Esophagus muscularis mucosa (tissue), 4 donors: ENCODE measurements at places on chromosomes 11 and 22. TPM values are rescaled to one million over a fixed set of nuclear protein-coding genes. Genes with fewer than 3 reads are reported as not detected.

OR4D5 gene
- not detected for total RNA-seq

GRCh38 chr11:75582895-75583717 is 21.1 kb downstream of the SERPINH1 start:
- peak overlapping the region; percentile 92 for H3K27ac ChIP-seq
- no peaks in the 10 kb centered on the region for H3K36me3 ChIP-seq

DNA sequence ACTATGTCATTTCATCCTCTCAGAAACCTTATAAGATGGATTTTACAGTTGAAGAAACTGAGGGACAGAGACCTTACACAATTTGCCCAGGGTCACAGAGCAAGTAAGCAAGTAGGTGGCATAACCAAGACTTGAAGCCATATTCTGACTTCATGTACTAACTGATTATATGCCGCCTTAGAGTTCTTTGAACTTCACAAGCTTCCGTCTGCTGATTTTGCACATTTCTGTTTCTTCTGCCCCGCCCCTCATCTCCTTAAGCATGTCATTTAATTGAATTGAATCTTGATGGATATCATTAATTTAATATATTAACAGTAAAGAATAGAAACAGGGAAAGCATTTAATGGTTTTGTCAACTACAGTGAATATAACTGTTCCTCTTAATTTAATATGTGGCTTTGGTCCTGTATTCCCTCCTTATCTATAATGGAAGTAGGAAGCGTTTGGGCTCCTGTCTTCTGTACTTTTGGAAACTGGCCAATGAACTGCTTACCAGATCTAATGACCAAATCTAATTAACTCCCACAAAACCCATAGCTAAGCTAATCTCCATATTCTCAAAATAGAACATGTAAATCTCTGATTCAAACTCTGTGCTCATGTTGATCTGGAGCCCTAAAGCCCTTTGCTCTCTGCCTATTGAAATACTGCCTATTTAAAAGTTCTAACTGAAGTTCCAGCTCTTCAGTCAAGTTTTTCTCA is 30.4 kb downstream of the SIK2 start:
- H3K27me3 ChIP-seq: no peaks in the 10 kb centered on the region
- no peak overlapping the region for H3K4me3 ChIP-seq
- H3K27ac ChIP-seq: peak overlapping the region; percentile 34

- peak overlapping the region; percentile 32 for H3K4me3 ChIP-seq
- H3K4me1 ChIP-seq: peaks cover 72% of the 10 kb centered on the region
- no peak overlapping the region for H3K27ac ChIP-seq
- no peaks in the 10 kb centered on the region for H3K36me3 ChIP-seq
- DNase-seq: no peak
- H3K27me3 ChIP-seq: peaks cover 94% of the 10 kb centered on the region
These were observed 6.0 kb upstream of the PAX6 start for GRCh38 chr11:31817054-31817620.
